ENCODE measurements at places on chromosomes 6 and 20. TPM values are rescaled to one million over a fixed set of nuclear protein-coding genes. Genes with fewer than 3 reads are reported as not detected.
A peak's percentile ranks its signal among the peaks of the same experiment; 100 is the strongest.

Gene ULBP1
- not detected for total RNA-seq

GRCh38 chr6:149566410-149567193 is 427 bp downstream of the GINM1 start:
- peaks cover 8% of the 10 kb centered on the region for H3K36me3 ChIP-seq
- H3K4me1 ChIP-seq: no peaks in the 10 kb centered on the region
- H3K27ac ChIP-seq: peak overlapping the region; percentile 95
- no peaks in the 10 kb centered on the region for H3K27me3 ChIP-seq

DNA sequence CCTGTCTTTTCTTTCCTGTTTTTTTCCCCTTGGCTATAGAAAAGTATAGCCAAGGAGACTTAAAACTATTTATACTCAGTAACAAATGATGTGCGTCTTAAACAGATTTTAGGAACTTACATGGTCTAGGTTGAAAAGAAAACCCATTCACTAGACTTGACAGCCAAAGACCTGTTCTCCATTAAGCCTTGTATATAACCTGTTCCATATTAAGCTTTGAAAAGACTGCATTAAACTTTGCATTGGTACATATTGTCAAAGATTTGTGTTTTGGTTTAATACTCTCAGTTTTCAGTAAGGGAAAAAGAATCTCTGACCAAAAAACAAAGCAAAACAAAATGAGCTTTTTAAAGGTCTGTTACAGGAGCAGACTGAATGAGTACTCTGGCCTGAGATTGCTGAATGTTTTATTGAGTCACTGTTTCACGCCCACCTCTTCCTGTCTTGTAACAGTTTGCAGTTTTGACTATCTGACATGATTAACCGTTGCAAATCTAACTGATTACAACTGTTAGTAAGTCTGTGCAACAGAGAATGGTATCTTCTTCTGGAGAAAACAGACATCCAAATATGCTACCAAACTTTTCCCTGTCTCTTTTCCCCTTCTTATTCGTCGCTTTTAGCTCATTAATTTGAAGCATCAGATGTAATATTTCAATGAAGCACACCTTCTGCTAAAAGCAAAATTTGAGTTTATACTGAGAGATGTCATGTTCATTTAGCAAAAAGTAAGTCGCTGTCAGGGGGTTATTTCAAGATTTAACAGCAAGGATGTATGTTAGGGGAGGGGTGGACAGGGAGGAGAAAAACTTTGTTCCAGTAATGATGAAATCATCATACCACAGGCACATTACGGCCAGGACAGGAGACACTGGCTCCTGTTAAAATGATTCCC is 59.1 kb upstream of the SUPT3H start:
- no peak overlapping the region for H3K4me3 ChIP-seq
- H3K36me3 ChIP-seq: no peaks in the 10 kb centered on the region
- no peak for DNase-seq
- H3K27me3 ChIP-seq: no peaks in the 10 kb centered on the region
- peaks cover 32% of the 10 kb centered on the region for H3K4me1 ChIP-seq

Gene EYS
- not detected for total RNA-seq

GRCh38 chr6:118186672-118187567 is 279.9 kb downstream of the SLC35F1 start:
- no peak overlapping the region for H3K4me3 ChIP-seq
- no peaks in the 10 kb centered on the region for H3K36me3 ChIP-seq
- no peak for DNase-seq
- no peaks in the 10 kb centered on the region for H3K4me1 ChIP-seq

Measured in naive thymus-derived CD4-positive, alpha-beta T cell (primary cell).